ENCODE measurements at places on chromosomes 6 and 20.

- DNase-seq = no peak
These were observed 63.4 kb downstream of the UBE2V1 start for GRCh38 chr20:50049442-50050026.

- no peak for DNase-seq
These were observed 483.3 kb downstream of the TFAP2B start for GRCh38 chr6:51301962-51302361.

DNA sequence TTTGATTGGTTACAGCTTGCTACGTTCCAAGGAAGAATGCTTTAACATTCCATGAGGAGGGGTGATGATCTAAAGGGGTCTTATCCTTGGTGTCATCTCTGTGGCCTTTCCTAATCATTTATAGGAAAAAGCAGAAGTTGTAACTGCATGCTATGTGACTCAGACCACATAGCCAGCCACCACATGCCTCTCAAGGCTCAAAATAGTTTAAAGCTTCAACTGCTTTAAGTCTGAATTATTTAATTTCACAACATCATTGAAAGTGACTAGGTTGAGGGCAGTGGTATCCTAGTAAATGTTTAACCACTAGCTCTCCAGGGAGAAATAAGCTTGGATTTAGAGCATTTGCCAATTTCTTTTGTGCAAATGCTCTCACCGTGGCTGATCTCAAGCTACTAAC lies 29.7 kb downstream of the MC3R start:
- no peak for DNase-seq

DNA sequence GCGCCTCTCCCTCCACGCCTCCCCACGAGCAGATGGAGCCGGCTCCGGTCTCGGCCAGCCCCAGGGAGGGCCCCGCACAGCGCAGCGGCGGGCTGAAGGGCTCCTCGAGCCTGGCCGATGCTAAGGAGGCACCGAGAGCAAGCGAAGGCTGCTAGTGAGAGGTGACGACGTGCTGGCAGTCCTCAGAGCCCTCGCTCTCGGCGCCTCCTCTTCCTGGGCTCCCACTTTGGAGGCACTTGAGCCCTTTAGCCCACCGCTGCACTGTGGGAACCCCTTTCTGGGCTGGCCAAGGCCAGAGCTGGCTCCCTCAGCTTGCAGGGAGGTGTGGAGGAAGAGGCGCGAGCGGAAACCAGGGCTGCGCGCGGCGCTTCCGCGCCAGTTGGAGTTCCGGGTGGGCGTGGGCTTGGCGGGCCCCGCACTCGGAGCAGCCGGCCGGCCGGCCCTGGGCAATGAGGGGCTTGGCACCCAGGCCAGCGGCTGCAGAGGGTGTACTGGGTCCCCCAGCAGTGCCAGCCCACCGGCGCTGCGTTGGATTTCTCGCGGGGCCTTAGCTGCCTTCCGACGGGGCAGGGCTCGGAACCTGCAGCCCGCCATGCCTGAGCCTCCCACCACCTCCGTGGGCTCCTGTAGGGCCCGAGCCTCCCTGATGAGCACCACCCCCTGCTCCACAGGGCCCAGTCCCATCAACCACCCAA lies 2.5 kb upstream of the TMEM14C start:
- peak; percentile 35 for DNase-seq

DNA sequence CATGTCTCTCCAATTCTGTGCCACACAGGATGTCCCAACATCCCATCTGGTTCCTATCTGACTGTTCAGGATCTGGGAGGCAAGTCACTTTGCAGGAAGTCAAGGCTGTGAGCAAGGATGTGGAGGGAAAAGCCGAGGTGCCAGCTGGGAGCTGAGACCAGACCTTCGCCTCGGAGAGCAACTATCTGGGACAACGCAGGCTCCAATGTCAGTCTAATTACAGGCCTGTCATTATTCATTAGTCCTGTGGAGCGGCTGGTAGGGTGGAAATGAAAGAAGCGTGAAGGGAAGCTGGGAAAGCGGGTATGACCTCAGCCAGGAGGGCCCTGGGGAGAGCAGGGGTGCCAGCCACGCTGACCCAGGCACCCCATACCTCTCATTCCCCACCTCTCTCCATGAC lies 147.3 kb downstream of the UNC5CL start:
- no peak for DNase-seq

DNA sequence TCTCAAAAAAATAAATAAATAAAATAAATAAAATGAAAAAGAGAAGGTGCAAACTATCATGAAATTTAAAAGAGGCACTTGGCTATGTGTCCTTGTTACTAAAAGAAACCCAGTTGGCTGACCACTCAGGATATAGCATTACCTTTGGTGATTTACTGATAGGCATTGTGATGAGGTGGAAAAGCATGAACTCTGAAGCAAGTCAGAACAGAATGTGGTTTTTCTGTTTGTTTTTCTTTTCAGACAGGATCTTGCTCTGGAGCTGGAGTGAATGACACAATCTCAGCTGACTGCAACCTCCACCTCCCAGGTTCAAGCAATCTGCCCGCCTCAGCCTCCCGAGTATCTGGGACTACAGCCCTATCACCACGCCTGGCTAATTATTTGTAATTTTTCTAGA lies 31.9 kb downstream of the ZNF184 start:
- DNase-seq = no peak

DNA sequence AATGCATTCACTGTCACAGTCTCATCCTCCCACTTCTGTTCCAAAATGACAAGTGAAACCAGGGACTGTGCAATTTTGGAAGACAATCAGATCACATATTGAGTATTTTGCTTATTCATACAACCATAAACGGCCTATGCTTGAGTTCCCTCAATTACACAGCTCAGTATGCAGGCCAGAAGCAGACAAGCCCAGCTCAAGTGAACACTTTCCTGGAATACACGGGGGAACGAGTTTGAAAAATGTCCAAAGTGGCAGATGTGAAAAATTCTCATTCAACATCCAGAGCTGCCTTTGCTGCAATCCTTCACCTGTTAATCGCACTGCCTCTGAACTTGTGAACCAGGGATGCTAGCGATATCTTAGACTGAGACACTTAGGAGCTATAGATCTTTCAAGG lies 190.2 kb downstream of the COL9A1 start:
- no peak for DNase-seq

DNA sequence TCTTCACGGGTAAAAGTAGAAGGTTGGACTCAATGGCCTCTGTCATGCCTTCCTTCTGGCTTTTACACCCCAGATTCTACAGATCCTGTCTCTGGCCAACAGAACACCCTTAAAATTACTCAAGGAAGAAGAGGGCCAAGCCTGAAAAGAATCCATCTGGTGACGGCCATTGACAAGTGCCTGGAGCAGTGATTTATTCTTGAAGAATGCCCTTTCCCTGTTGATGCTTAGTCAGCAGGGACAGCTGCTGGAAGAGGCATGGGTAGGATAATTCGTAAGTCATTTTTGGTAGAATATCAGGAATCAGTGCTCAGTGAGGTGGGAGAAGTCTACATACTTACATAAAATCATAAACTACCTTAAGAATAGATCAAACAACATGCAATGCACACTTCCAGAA lies 397.9 kb downstream of the SAMD5 start:
- DNase-seq = no peak

DNA sequence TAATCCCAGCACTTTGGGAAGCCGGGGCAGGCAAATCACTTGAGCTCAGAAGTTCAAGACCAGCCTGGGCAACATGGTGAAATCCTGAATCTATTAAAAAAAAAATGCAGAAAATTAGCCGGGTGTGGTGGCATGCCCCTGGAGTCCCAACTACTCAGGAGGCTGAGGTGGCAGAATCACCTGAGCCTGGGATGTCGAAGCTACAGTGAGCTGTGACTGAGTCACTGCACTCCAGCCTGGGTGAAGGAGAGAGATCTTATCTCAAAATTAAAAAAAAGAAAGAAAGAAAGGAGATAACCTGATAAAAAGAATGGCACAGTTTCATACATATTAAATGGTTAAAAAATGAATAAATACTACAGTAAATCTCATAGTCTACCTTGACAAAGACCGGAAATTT lies 123.6 kb upstream of the TNFAIP3 start:
- DNase-seq = no peak

GRCh38 chr20:44208165-44208564 lies 2.4 kb downstream of the OSER1 start:
- no peak for DNase-seq

DNA sequence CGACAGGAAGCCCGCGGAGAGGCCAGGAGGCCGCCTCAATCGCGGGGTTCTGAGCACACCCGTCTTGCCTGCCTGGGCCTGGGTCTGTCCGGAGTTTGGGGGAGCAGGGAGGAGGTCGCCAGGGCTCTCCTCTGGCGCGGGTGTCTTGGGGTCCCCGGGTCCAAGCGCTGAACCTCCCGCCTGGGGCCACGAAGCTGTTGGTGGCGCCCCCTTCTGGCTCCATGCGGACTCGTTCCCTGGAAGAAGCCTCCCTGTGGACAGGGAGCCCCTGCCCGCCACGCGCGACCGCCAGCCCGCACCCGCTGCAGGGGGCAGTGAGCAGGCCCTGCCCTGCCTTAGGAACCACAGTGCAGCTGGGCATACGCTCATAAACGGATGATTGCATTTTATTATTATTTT lies 44.7 kb downstream of the MCUR1 start:
- DNase-seq = no peak

- no peak for DNase-seq
These were observed 11.4 kb downstream of the KCNG1 start for GRCh38 chr20:51011479-51011878.

DNA sequence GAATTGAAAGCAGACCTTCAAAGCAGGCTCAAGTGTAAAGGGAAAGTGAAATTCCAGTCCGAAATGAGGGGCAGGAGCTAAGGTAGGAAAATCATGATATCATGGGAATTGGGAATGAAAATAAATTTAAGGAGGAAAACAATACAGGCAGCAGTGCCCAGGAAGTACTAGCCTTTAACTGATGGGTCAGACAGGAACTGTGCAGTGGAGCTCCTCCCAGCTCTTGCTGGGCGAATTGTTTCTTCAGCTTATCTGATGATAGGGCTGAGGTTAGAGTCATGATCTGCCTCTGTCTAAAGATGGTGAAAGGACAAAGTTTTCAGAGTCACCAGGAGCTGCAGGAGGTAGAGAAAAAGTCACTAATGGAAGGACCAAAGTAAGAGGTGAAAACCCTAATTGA lies 457.9 kb upstream of the PTCHD4 start:
- DNase-seq = no peak

DNA sequence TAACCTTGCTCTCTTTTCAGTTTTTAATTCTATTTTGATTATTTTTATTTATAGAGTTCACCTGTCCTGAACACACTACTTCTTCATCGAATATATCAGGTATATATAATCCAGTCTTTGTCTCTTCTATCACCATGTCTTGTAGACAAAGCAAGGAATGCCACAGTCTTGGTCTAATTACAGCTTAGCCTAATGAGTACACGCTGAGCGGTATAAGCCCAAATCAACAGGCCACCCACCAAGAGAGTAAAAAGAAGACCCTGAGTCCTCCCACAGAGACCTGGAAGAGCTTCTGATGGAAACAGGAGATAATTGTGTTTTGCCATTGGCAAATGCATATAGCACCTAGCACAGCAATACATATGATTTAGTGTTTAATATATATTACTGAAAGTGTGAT lies 68.7 kb upstream of the TCF21 start:
- no peak for DNase-seq

DNA sequence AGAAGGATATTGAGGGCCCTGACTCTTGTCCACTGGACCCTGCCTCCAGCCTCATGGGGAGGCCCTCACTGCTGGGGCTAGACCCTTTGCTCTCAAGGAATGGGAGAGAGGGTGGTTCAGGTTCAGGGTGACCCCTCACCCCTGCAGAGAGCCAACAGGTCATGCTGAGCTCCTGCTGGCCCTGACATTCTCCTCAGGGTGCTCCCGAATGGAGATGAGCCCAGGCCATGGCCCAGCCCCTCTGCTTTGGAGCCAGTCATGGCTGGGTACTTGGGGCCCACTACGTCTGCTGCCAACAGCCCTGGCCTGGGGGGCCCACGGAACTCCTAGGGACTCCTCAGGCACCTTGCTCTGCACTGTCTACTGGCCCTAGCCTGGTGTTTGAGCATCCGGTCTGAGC lies 49.2 kb upstream of the MLN start:
- no peak for DNase-seq

DNA sequence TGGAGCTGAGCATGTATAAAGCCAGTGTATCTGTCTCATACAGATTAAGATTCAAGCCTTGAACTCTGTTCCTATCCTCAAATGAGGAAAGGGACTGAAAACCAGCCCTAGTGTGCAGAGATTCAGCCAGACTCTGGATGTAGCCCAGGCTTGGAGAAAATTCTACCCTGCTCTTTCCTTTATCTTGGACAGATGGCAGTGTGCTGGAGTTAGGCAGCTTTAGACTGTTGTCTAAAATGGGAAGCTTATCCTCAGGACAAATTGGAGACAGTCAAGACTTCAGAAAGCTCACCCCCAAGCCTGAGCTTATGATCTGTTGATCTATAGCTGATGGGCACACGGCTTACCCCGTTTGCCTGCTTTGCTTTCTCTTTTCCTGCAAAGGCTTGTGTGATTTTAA lies 1057.6 kb downstream of the KIF16B start:
- no peak for DNase-seq

- peak; percentile 75 for DNase-seq
These were observed 10.0 kb upstream of the TBX18 start for GRCh38 chr6:84774157-84774984.

- peak; percentile 33 for DNase-seq
These were observed 141.1 kb downstream of the PDSS2 start for GRCh38 chr6:107318100-107318736.

GRCh38 chr20:44888226-44889103 lies 3.0 kb downstream of the YWHAB start:
- no peak for DNase-seq

DNA sequence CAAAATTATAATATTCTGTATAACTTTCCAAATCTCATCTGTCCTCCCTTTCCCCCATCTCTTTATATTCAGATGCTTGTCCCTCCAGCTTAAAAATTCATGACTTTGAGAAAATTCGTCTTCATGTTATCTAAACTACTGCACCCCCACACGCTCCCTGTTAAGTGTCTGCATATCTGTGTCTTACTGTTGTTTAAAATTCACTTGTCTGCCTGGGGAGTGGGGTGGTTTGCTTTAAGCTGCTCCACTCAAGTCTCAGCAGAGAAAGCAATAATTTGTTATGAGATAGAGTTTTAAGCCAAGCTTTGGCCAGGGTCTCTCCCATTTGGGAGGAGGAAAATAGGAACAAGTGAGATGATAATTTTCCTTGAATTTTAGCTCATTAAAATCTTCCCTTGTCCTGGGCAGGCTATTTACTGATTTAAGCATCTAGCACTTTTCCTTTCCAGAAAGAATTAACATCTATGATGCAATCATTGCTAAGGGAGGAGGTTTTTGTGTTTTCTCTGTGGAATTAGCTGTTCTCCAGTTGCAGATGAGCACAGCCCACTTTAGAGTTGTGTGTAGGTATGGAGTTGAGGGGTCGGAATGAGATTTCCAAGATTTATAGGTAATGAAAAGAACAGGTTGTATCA lies 36.8 kb downstream of the MTHFD1L start:
- DNase-seq = no peak

GRCh38 chr20:995170-995569 lies 6.9 kb downstream of the RSPO4 start:
- no peak for DNase-seq

- DNase-seq = no peak
These were observed 8.6 kb upstream of the STX16 start for GRCh38 chr20:58642441-58642840.

GRCh38 chr6:84095156-84095555 lies 61.6 kb downstream of the MRAP2 start:
- no peak for DNase-seq

GRCh38 chr6:9496837-9497236 lies 918.0 kb downstream of the TFAP2A start:
- DNase-seq = no peak

GRCh38 chr6:14211562-14211942 lies 94.0 kb downstream of the CD83 start:
- DNase-seq = no peak

GRCh38 chr20:19048995-19049501 lies 163.4 kb upstream of the SLC24A3 start:
- no peak for DNase-seq

- no peak for DNase-seq
These were observed 100.6 kb downstream of the DACT2 start for GRCh38 chr6:168218785-168219566.
